ENCODE measurements at places on chromosomes 16 and 17.

DNA sequence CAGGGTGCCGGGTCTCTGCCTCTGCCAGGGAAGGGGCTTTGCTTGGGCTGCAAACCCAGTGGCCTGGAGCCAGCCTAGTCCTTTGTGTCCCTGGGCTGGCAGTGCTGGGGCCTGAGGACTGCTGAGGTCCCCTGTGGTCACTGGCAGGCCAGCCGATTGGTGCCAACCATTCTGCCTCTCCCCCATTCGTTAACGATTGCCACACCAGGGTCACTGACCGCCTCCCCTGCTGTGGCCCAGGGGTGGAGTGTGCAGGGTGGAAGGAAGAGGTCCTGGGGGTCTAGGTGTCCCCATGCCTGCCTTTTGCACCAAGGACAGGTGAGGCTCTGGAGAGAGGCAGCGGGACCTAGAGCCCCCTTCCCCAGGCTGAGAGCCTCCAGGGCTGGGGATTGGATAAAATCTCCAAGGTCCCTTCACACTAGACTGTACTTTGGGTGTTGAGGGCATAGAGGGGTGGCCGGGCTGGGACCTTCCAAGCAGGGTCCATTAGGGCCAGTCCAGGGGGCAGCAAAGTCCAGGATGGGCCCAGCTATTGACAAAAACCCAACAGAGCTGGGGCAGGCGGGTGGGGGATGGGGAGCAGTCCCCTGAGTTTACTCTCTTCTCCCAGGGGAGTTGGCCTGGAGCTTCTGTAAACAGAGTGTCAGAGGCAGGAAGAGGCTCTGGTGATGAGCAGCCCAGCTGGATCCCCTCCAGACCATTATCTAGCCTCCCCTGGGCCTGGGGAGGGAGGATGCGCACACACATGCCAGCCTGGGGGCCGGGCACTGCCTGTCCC, 1.1 kb downstream of the VASN start:
- DNase-seq = no peak

- no peak for DNase-seq
Measured at GRCh38 chr17:14068542-14069250, 608 bp upstream of the COX10 start.

- no peak for DNase-seq
Measured at GRCh38 chr16:50814052-50814451, 72.2 kb downstream of the CYLD start.

GRCh38 chr16:89741342-89742014, 20.1 kb downstream of the ZNF276 start:
- DNase-seq = no peak

- DNase-seq = no peak
Measured at GRCh38 chr16:52114379-52114778, 432.6 kb downstream of the TOX3 start.

- DNase-seq = no peak
Measured at GRCh38 chr17:48644910-48645557, 18.9 kb upstream of the HOXB9 start.

- DNase-seq = no peak
Measured at GRCh38 chr17:80251966-80252365, 8.7 kb upstream of the RNF213 start.

DNA sequence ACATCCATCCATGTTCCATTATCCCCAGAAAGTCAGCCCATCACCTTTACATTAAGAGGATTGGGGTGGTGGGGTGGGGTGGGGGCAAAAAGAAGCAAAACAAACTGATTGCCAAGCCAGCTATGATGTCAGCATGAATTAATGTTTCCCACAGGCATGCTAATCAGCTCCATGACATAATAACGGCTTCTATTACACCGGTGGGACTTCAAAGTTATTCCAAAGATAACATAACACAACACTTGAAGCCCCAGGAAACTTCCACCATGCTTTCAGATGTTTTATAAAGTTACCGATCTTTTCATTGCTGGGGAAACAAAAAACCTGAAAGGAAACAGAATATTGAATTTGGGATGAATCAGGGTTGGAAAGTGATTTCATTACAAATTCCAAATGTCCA, 155.9 kb upstream of the IRX5 start:
- no peak for DNase-seq

- no peak for DNase-seq
Measured at GRCh38 chr16:65154321-65154720, 32.5 kb upstream of the CDH11 start.

DNA sequence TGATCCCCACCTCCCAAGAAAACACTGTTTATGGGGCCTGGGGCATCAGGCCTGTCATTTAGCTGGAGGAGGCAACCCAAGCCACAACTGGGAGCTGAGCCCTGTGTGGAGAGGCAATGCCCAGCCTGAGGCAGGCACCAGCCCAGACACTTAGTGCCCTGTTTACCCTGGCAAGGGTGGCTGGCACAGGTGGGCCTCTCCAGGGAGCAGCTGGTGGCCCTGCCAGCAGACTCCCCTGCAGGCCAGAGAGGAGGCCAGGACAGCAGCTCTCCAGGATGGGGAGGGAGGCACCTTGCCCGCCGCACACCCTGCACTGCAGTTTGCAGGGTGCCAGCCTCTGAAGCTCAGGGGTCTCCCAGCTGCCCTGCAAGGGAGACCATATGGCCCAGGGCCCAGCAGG, 9.1 kb upstream of the TMEM92 start:
- DNase-seq = no peak

- no peak for DNase-seq
Measured at GRCh38 chr16:58464047-58464915, 35.7 kb upstream of the NDRG4 start.

GRCh38 chr17:59154292-59154720, 680 bp downstream of the SKA2 start:
- DNase-seq = peak; percentile 8

DNA sequence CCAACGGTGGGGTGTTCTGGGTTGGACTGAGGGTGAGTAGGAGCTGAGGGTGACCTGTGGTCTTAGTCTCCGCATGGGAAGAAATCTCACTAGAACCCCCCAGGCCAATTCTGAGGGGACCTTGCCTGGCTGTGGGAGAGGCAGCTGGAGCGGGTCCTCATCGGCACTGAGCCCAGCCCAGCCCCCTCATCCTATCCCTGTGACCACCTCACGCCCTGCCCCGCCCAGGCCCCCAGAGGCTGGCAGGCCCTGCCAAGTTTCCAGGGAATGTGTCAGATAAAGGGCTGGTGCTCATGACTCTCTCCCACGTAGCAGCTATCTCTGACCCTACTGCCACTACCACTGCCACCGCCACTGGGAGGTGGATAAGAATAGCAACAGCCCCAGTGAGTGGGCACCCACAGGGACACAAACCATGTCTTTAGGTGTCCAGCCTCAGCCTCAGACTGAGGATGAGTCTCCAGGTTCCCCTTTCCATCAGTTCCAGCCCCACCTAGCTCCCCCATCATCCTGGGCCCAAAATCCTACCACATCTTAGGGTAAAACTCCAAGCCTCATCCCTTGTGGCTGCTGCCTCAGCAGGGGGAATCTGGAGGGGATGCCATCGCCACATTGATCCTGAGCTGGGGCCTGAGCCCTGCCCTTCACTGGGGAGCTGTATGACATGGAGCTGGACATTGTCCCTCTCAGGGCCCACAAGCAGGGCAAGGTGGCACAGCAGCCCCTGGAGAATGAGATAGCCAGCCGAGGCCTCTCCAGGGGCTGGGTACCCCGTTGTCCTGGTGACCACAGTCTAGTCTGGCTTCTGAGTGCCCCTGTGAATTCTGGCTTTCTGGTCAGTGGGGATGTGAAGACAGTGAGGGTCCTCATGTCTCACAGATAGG, 14.9 kb downstream of the CDH16 start:
- no peak for DNase-seq

GRCh38 chr16:67780847-67781564, 25.4 kb downstream of the RANBP10 start:
- DNase-seq = no peak

- DNase-seq = no peak
Measured at GRCh38 chr16:50197582-50197981, 44.5 kb downstream of the TENT4B start.

GRCh38 chr17:34980353-34980680, at the start of gene LIG3:
LIG3 (plus strand) TSS chr17:34980512; CDS start chr17:34983006, 2,494 bp downstream.
- peak; percentile 86 for DNase-seq

GRCh38 chr16:23293016-23293415, 9.1 kb upstream of the SCNN1B start:
- no peak for DNase-seq

DNA sequence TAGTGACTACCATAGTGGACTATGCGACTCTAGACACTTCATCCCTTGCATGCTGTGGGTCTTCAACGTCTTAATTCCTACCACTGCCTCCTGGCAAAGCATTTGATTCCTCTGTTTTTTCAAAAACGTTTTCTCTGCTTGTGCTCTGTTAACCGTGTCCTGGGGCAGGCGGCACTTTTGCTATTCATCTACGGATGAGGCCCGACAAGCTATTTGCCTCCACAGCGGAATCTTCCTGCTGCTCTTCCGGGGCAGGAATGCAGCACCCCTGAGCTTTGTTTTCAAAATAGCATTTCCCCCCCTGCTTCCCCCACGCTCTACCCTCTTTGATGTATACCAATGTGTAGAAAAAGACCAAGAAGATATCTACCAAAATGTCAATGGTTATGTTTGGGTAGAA, 39.8 kb upstream of the METTL16 start:
- no peak for DNase-seq

GRCh38 chr16:75495076-75495674, at the start of gene CHST6:
CHST6 (minus strand) TSS chr16:75495441; CDS start chr16:75479828, 15,613 bp downstream.
- DNase-seq = no peak

DNA sequence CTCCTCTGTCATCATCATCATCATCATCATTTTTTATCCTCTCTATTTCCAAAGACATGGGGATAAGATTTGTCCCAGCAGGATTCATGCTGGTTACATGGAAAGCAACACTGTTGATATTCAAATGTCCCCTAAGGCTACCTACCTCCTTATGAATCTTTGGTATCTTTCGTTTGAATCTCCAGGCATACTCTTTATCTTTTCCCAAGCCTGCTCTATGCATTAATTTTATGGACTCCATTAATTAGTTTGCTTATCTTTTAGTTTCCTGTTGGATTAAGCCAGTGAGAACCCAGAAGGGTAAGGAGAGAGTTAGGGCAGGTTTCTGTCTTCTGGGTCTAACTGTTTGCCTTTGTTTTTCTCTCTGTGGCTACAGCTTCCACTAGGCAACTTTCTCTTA, 129.6 kb upstream of the GOT2 start:
- DNase-seq = no peak

GRCh38 chr17:48439110-48439850, 9.3 kb upstream of the SKAP1 start:
- DNase-seq = no peak

DNA sequence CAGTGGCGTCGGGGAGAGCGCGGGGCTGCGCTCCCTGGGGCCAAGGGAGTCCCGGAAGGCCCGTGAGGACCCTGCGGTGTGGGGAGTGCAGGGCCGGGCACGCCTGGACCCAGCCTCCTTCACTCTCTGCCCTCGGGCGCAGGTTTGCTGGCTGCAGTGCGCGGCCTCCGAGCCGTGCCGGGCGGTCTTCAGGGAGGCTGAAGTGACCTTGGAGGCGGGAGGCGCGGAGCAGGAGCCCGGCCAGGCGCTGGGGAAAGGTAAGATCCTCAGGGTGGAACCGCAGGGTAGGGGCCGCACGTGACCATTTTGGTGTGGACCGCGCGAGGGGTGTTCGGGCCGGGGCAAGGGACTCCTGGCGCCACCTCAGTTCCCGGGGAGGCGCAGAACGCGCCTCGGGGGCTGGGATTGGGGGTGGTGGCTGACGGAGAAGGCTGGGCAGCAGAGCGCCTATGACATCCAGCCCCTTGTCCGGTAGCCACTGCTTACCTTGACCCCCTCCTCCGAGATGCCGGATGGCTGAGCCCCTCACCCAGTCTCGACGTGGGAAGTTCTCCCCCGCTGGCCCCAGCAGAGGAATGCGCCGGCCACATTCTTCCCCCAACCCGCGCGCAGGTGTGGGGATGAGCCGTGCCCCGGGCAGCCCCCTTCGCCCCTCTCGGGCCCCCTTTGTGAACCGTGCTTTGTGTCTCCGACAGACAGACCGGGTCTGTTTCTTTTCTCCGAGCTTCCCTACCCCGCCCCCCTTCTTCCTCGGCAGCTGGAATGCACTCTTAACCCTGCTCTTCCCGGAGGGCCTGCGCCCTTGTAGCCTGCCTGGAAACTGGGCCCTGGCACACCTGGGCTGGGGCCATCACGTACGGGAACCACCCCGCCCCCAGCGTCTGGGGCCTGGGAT, 631 bp downstream of the CDH3 start:
- DNase-seq = no peak

DNA sequence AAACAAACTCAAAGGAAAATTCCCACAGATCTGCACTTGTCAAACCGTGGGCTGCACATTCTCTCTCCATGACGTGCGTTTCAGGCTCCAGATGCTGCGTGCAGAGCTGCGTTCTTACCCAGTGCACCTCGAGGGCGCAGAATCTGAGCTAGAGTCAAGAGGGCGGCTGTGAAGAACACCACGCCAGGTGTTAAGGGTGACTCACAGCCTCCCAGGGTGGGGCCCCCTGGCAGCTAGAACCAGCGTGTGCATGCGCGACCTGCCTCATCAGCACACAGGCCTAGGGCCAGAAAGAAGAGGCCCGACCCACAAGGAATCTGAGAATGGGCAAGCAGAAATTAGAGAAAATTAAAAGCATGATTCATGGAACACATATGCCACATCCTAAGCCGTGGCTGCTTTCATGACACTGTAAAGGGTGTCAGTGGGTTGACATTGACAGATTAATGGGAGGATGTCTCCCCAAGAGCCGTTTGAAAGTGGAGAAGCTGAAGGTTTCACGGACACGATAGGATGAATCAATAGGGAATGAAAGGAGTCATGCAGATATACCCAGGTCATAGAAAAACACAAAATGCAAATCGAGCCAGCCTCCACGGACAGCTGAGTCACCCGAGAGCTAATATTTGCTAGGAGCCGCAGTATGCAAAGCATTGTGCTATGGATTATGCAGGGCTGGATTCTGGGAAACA, 29.0 kb downstream of the MARCHF10 start:
- no peak for DNase-seq

- DNase-seq = no peak
Measured at GRCh38 chr16:52709306-52709705, 162.4 kb upstream of the TOX3 start.

GRCh38 chr16:56424404-56424764, 961 bp downstream of the AMFR start:
- DNase-seq = no peak

DNA sequence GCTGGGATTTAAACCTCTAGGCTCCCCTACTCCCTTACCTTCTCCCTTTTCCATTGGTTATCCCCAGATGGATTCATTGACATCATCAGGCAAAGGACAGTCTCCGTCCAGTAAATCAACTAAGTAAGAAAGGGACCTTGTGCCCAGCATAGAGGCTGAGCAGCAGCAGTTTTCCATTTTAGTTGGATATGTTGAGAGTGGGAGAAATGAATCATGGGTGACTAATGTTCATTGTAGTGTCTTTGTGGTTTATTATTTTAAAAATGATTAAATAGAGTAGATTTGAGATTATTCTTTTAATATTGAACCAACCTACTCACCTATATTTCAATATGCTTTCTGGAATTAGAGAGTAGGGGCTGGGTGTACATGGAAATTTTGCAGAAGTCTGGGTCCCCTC, 99.4 kb upstream of the CACNG3 start:
- DNase-seq = no peak

GRCh38 chr17:65553646-65554552, 7.5 kb downstream of the AXIN2 start:
- no peak for DNase-seq
